ENCODE measurements at places on chromosomes 3 and 15. TPM values are rescaled to one million over a fixed set of nuclear protein-coding genes. Genes with fewer than 3 reads are reported as not detected.

Gene SIAH2
- 30.5 TPM for total RNA-seq

Gene CIP2A
- 59.8 TPM for total RNA-seq

Gene ARPP21
- total RNA-seq: not detected

Gene CORO2B
- total RNA-seq: 2.5 TPM

Gene ARGFX
- total RNA-seq: not detected

Gene ZNF80
- not detected for total RNA-seq

Gene C3orf62
- total RNA-seq: 0.86 TPM

Gene AP3B2
- 0.24 TPM for total RNA-seq

Gene HCLS1
- total RNA-seq: 1.3 TPM

Gene CLDN1
- total RNA-seq: 7.3 TPM

Gene SNX22
- total RNA-seq: not detected

Gene CNTN6
- not detected for total RNA-seq

Gene TMC3
- not detected for total RNA-seq

Gene TNNC1
- total RNA-seq: not detected

Gene WDR73
- 42.7 TPM for total RNA-seq

Gene ZNF662
- total RNA-seq: 0.30 TPM

Gene SCN11A
- not detected for total RNA-seq

Gene GOLGA6L7
- total RNA-seq: not detected

Gene CACNA2D3
- total RNA-seq: 1.3 TPM

Gene CHST13
- total RNA-seq: not detected

Gene FOXL2NB
- 7.2 TPM for total RNA-seq

Gene GASK1A
- 0.11 TPM for total RNA-seq

Gene KNL1
- total RNA-seq: 43.4 TPM

Gene OR5K2
- total RNA-seq: not detected

Gene ARL8B
- total RNA-seq: 35.8 TPM

Gene ZMYND10
- 0.17 TPM for total RNA-seq

Gene IL5RA
- 0.80 TPM for total RNA-seq

Gene DAZL
- not detected for total RNA-seq

Gene PLA1A
- not detected for total RNA-seq

Gene GOLGA6L10
- 0.74 TPM for total RNA-seq

Gene SPESP1
- not detected for total RNA-seq

Gene GHSR
- total RNA-seq: not detected

Gene MUC13
- total RNA-seq: not detected

Gene MOBP
- not detected for total RNA-seq

Gene C3orf85
- total RNA-seq: not detected

Gene P2RY12
- not detected for total RNA-seq

Gene XYLB
- total RNA-seq: 2.1 TPM

Gene GP9
- not detected for total RNA-seq

Gene GOLGA6D
- total RNA-seq: not detected

Gene SIDT1
- 0.11 TPM for total RNA-seq

Gene DOCK3
- 0.36 TPM for total RNA-seq

Gene SECISBP2L
- total RNA-seq: 10.9 TPM

Gene COL8A1
- 5.2 TPM for total RNA-seq
